ENCODE measurements at places on chromosomes 2 and 18. TPM values are rescaled to one million over a fixed set of nuclear protein-coding genes. Genes with fewer than 3 reads are reported as not detected.

DNA sequence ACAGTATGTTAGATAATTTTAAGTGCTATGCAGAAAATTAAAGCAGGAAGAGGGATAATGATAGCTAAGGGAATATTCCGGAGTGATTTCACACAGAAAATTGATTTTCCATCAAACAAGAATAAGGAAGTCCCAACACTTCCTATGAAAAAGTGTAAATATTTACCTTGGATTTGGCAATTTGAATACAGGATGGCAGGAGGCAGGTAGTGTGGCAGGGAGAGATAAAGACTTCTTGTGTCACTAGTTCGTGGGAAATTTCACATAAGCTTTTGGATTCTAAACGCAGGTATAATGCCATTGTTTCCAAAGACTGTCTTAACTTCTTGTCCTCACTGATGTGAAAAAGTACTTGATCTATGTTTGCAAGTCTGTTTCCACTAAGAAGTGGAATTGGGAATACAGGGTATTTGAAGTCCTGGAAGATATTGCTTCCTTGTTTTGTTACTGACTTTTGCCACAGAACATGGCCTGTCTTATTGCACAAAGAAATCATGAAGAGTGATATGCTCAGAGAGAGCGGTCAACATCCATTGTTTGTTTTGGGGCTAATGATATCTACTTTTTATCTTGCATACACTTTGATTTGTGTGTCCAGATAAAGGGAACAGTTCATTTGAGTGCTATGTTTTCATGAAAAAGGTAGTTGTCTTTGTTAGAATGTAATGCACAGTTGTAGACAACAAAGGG, 1216.1 kb upstream of the FAM98A start:
- no peak for DNase-seq

DNA sequence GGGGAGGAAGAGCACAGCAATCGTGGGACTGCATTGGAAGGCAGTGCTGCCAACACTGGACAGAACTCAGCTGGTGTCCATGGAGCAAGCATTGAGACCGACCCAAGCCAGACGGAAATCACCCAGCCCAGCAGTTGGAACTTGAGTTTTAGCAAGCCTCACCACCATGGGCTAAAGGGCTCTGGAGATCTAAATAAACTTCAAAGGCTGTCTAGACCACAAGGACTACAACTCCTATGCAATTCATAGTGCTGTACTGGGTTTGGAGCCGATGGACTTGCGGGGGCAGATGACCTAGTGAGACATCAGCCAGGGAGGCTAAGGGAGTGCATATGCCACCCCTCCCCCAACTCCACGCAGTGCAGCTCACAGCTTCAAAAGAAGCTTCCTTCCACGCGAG, 243.6 kb upstream of the SLC39A10 start:
- DNase-seq: peak; percentile 66

- DNase-seq: no peak
These were observed 61.7 kb downstream of the CD226 start for GRCh38 chr18:69885841-69886531.

DNA sequence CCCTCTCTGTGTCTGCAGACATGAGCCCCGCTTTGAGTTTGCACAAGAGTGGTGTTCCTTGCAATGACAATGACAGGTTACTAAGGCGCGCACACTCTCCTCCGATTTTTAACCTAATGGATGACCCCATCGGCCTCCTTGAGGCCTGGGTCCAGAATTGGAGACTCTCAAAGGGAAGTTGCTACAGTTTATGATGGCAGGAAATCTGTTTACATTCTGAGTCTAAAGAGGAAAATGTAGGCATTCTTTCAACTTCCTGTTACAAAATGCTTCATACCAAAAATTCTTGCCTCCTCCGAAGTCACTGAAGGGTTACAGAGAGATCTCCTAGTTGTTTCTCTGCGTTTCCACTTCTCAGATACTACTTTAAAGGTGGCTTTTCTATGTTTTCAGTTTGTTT, 225.3 kb upstream of the AGAP1 start:
- peak; percentile 54 for DNase-seq

DNA sequence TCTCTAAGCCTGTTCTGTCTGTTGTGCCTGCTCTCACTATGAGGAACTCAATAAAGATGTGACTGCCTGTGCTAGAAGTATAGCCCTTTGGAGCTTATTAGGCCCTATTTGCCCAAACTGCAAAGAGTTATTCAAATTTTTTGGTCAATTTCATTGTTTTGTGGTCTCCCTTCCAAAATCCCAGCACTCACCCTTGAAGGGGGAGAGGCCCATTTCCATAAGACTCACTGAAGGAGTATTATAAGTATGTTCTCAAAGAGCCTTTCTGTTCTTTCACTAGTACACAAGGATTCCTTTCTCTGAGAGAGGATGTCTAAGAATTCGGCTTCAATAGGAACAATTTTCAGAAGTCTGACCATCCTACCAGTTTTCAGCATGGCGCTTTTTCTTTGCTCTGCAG, 641.9 kb upstream of the REG3G start:
- no peak for DNase-seq

- peak; percentile 81 for DNase-seq
These were observed 38.3 kb upstream of the WIPF1 start for GRCh38 chr2:174635776-174636404.

GRCh38 chr2:223247136-223247535, 195.1 kb downstream of the KCNE4 start:
- peak; percentile 19 for DNase-seq

DNA sequence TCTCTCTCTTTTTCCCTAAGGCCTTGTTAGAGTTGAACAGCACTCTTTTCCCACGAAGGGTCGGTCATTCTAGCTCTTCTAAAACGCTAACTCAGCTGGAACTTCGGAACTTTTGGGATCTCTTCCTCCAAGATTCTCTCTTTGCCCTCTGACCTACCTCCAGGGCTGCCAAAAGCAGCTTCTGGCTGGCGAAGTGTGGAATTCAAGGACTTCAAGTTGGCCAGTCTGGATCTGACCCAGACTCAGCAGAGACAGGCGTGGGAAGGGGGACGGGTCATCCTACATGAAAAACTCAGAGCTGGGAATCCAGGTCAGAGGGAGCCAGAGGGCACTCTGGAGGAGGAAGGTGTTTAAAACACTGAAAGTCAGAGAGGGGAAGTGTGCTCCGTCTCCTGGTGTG, 305.5 kb upstream of the HDAC4 start:
- DNase-seq: no peak

GRCh38 chr2:207155516-207156444, 10.0 kb downstream of the KLF7 start:
- no peak for DNase-seq

DNA sequence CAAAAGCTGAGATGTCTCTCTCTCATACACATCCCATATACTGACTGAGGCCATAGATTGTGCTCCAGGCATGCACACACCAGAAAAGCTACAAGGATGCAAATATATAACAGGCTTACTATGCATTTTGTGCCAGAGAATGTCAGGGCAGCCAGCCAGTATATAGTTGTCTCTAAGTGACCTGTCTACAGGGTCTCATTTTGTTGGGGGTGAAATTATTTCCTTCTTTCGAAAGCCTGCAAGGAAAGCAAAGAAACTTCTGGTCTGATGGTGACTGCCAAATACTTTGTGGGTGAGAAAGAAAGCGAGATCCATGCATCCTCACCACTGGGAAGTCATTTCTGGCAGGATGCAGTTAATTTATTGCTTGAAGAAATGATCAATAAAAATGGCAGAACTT, 70.2 kb downstream of the CDCA7 start:
- peak; percentile 35 for DNase-seq

DNA sequence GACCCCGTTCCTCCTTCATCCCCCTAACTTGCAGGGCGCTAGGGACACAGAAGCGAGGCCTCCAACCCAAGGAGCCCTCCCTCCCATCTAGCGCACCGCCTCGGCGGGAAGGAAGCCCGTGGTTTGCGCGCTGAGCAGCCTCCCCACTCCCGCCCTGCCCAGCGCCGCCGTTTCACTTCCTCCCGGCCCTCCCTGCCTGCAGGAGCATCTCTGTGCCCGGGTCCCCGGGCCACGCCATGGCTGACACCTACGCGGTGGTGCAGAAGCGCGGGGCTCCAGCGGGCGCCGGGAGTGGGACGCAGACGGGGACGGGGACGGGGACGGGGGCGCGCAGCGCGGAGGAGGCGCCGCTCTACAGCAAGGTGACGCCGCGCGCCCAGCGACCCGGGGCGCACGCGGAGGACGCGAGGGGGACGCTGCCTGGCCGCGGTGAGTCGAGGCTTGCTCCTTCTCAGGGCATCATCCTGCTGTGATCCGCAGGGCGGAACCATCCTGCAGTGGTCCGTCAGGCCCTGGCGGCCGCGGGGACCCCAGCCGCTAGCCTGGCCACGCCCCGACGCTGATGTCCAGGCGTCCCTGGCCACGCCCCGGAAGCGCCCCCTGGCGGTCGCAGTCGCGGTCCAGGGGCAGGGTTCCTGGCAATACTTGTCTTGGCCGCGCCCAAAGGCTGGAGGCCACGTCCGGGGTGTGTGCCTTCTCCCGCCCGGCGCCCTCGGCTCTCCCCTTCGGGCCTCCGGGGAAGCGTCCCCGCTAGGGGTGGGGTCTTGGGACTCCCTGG, 16.4 kb downstream of the PTPN18 start:
- peak; percentile 59 for DNase-seq

- no peak for DNase-seq
These were observed 17.7 kb upstream of the RESP18 start for GRCh38 chr2:219350215-219350614.

DNA sequence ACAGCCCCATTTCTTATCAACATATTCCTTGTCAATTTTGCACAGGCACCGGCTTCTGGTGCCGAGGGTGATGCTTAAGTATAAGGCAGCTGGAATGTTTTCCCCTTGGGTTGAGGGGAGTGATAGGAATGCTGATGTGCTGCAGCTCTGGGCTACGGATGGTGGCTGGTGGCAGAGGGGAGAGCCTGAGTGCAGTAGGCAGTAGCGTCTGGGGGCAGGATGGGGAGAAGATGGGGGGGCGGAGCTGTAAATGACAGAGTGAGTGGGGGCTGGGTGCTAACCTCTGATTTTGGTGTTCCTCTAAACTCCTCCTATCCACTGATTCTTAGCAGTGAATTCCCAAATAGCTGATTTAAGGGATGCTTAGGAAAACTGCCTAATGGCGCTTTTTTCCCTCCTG, 20.7 kb downstream of the TMEM178A start:
- DNase-seq: no peak

GRCh38 chr2:190657474-190658255, 8.8 kb downstream of the NAB1 start:
- DNase-seq: no peak

GRCh38 chr18:37742436-37742835, 176.8 kb upstream of the CELF4 start:
- DNase-seq: no peak

- DNase-seq: peak; percentile 24
These were observed 231.2 kb downstream of the MYO3B start for GRCh38 chr2:170409164-170409535.

GRCh38 chr2:23901966-23902846, 24.7 kb downstream of the ATAD2B start:
- peak; percentile 63 for DNase-seq

GRCh38 chr2:207479198-207479785, 50.5 kb upstream of the CREB1 start:
- peak; percentile 26 for DNase-seq

GRCh38 chr2:127568128-127568527, 32.6 kb downstream of the MYO7B start:
- DNase-seq: no peak

GRCh38 chr2:172460780-172461201, 33.4 kb downstream of the ITGA6 start:
- DNase-seq: no peak

GRCh38 chr18:77337604-77338003, 88.0 kb downstream of the GALR1 start:
- DNase-seq: no peak

- peak; percentile 70 for DNase-seq
These were observed 48.2 kb upstream of the B3GNT2 start for GRCh38 chr2:62147610-62148301.

- DNase-seq: no peak
These were observed 39.8 kb downstream of the TSHZ1 start for GRCh38 chr18:75250471-75250821.

DNA sequence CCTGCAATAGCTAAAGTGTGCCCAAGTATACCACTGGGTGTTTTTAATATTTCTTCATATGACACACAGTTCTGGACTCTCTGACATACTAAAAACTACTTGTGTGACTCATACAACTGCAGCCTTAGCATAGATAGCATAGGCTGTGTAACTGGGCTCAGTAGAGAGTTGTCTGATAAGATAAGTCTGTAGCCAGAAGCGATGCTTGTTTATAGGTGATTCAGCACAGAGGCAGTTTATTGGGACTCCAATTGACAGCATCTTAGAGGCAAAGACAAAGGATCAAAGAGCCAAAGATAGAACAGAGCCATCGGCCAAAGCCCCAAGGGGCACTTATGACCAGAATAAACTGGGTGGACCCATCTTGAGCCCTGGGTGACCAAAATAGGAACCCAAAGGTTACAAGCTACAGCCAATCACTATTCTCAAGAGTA, 42.3 kb downstream of the AAK1 start:
- peak; percentile 95 for DNase-seq

GRCh38 chr18:22813648-22814328, 119.3 kb upstream of the RBBP8 start:
- DNase-seq: peak; percentile 33

- no peak for DNase-seq
These were observed 115.0 kb upstream of the SLC39A10 start for GRCh38 chr2:195542067-195542466.

DNA sequence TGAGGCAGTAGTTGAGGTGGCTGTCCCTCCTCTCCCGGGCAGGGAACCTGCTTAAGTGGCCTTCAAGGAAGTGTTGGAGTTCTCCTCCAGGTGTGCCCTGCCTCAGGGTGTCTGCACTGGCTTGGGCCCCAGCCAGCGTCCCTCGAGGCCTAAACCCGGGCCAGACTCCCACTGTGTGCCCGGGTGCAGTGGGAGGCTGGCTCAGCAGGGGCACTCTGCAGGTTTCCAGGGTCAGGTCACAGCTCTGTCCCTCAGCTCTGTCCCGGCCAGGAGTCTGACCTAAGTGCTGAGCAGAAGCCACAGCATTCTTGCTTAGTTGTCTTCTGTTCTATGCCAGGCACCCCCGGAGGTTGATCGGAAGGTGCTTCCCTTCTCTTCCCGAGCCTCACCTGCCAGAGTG, 69.0 kb upstream of the OTOS start:
- DNase-seq: no peak

DNA sequence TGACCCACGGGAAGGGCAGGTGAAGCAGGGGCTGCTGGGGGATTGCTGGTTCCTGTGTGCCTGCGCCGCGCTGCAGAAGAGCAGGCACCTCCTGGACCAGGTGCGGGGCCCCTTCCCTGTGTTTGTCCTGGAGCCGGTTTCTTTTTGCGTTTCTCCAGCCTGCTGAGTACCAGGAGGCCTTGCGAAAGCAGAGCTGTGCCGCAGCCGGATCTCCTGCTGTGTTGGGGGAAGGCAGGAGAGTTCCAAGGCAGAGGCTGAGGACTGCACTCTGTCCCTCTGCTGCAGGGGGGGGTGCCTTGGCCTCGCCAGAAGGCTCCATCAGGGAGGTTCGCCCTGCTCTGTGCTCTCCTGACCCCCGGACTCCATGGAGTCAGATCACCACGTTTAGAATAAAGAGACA, 2.8 kb downstream of the CAPN10 start:
- DNase-seq: no peak

GRCh38 chr2:53786352-53786704, 425 bp downstream of the ASB3 start:
- DNase-seq: peak; percentile 60

RAX gene
- total RNA-seq: not detected

CFC1 gene
- total RNA-seq: not detected

WDFY1 gene
- 52.5 TPM for total RNA-seq

TEKT4 gene
- not detected for total RNA-seq

NPHP1 gene
- total RNA-seq: 3.3 TPM

AQP4 gene
- 0.22 TPM for total RNA-seq

BUB1 gene
- 8.0 TPM for total RNA-seq

GPR39 gene
- 4.0 TPM for total RNA-seq

HOXD12 gene
- total RNA-seq: not detected

CD8A gene
- not detected for total RNA-seq

OXER1 gene
- 0.43 TPM for total RNA-seq

WDR75 gene
- 39.5 TPM for total RNA-seq

SLC9A4 gene
- 0.07 TPM for total RNA-seq

Measured in astrocyte (in vitro differentiated cells and primary cell).